Activated CD4-positive, alpha-beta T cell treated with anti-CD3 and anti-CD28 coated beads, Interleukin-2, amount 10 ng/mL, durations not matched to agents 7 days and 5 days (primary cell): ENCODE measurements at places on chromosomes 5 and 9.
A peak's percentile ranks its signal among the peaks of the same experiment; 100 is the strongest.

DNA sequence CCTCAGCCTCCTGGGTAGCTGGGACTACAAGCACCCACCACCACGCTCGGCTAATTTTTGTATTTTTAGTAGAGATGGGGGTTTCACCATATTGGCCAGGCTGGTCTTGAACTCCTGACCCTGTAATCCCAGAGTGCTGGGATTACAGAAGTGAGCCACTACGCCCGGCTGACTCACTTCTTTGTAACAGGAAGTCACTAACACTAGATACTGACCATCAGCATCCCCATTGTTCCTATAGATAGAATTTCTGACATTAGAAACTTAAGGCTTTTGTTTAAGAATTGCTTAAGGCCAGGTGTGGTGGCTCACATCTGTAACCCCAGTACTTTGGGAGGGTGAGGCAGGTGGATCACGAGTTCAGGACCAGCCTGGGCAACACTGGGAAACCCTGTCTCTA lies 42.2 kb downstream of the LEAP2 start:
- DNase-seq: no peak

DNA sequence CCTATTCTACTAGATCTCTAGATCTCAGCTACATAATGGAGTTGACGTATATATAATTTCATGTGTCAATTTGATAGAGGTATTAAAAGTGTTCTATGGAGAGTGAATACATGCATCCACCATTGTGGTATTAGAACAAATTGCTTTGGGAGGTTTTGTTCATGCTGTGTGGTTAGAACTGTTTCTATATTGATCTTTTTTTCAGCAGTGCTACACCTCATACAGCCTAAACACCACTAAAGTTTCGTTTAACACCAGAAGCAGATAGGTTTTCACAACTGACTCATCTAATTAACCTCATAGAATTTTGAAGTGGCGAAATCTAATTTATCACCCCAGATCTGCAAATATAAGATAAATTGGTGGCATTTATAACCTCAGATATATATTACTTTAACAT lies 269.4 kb upstream of the SEMA6A start:
- DNase-seq: no peak

- DNase-seq: no peak
Measured at GRCh38 chr9:5041390-5042115, 56.5 kb downstream of the JAK2 start.

- DNase-seq: no peak
Measured at GRCh38 chr5:2163940-2164490, 281.3 kb upstream of the IRX4 start.

- DNase-seq: no peak
Measured at GRCh38 chr5:95284572-95285408, at the start of gene MCTP1. Gene MCTP1 (minus strand): TSS chr5:95285094.

DNA sequence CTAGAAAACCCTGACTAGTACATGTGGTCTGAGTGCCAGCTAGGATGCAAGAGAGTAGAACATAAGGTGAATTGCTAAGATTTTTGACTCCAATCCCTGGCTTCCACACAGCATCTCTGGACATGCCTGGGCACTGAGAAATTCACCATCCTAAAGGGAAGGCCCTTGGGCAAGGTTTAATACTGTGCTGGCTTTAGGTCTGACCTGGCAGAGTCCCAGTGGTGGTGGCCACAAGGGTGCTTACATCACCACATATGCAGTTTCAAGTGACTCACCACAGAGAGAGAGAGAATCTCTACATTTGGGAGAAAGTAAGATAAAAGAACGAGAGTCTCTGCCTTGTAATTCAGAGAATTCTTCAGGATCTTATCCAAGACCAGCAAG lies 661.6 kb upstream of the C9orf72 start:
- DNase-seq: no peak

GRCh38 chr5:119801570-119801969 lies 172.2 kb downstream of the FAM170A start:
- no peak for DNase-seq

GRCh38 chr5:167999182-167999581 lies 292.3 kb upstream of the WWC1 start:
- no peak for DNase-seq

GRCh38 chr9:108259917-108260675 lies 595.7 kb downstream of the ACTL7B start:
- no peak for DNase-seq

DNA sequence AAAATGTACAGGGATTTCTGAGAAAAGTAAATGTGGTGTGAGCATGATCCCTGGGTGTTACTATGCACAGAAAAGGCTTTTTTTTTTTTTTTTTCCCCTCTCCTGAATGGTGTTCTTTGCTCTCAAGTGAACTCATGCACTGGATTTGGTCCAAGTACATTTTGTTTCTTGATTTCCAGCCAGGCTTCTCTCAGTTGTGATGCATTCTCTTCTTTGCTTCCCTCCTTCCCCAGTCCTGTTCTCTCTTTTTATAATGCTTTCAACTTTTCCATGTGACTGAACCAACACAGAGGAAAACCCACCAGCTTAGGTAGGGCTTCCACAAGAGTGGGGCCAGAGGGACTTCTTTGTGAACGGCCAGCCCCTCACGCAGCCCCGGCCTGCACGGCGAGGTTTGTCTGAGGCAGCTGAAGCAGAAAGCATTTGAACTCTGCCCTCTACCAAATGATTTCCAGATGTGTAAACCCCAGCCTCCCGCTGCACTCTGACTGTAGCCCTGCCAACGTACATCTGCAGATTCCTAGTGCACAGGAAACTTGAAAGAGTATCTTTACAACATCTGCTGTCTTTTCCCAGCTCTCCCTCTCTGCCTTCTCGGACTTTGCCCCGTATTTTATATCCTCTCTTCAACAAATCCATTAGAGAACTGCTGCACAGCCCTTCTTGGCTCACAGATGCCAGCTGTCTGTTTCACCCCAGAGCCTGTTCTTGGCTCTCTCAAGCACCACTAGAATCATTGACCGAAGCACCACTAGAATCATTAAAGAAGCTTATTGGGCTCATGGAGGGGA lies 71.8 kb upstream of the CD180 start:
- DNase-seq: no peak

GRCh38 chr5:29370248-29370647 lies 1823.2 kb upstream of the CDH6 start:
- no peak for DNase-seq

GRCh38 chr9:134065612-134066419 lies 2.0 kb downstream of the BRD3 start:
- peak; percentile 82 for DNase-seq

GRCh38 chr5:116572350-116573278 lies 2.0 kb downstream of the SEMA6A start:
- no peak for DNase-seq

- DNase-seq: no peak
Measured at GRCh38 chr5:58044166-58044565, 415.7 kb downstream of the PLK2 start.

DNA sequence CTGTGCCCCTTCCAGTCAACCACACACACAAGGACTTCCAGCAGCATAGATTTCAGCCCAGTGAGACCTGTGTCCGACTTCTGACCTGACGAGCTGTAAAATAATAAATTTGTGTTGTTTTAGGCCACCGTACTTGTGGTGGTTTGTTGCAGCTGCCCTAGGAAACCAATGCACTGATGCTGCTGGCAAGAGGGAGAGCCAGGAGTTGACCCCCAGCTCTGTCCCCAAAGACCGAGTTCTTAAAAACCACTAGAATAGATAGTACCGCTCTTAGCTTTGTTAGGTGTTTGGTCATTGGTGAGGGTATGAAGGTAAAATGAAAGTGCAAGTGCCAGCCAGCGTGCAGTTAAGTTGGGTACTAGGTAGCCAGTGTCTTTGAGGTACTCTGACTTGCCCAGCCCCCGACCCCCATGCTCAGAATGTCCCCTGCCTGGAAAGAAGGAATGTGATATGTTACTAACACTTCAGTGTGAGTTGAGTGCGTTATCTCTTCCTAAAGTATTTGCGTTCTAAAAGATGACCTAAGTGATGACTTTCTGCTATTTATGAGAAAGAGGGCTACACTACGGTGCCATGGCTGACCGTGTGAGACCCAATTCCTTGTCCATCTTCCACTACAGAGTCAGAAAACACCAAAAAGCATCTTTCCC lies 185.6 kb downstream of the AOPEP start:
- DNase-seq: no peak

- DNase-seq: peak; percentile 18
Measured at GRCh38 chr9:111599092-111599954, at the start of gene PTGR1. Gene PTGR1 (minus strand): TSS chr9:111599647. CDS start chr9:111597422, 2,225 bp downstream.

DNA sequence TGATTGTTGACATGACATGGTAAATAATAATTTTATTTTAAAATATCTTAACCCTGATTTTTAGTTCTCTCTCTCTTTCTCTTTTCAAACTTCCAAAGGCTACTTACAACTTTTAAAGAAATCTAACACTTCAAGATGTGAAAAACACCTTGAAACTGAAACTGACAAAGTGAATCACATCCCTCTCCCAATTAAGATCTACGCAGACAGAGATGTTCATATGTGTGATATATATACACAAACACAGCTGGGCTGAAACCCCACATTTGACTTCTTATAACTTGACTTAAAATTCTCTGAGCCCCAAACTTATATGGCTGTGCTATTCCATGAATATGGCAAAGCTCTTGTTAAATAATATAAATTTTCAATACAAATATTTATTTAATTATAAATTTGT lies 261.2 kb upstream of the PTPRD start:
- no peak for DNase-seq

DNA sequence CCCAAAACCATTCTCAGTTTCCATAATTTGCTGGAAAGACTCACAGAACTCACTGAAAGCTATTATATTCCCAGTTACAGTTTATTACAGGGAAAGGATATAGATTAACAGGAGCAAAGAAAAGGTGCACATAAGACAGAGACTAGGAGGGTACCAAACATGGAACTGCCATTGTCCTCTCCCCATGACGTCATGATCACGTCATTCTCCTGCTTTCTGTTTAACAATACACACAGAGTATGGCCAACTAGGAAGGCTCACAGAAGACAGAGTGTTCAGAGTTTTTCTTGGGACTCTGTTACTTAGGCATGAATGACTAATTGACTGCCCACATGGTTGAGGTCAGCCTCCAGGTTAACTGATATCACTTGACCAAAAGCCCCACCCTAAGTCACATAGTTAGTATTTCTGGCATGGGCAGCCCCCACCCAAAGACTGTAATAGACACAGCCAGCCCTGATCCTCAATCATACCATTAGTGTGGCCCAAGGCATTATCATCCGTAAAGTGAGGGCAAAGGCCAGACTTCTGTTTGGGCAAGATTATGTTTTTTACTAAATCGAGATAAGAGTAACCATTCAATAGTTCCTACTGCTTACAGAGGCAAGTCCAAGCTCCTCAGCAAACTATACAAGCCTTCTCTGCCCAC lies 353.5 kb upstream of the POU5F2 start:
- no peak for DNase-seq

- DNase-seq: no peak
Measured at GRCh38 chr5:35067985-35068384, 20.2 kb upstream of the AGXT2 start.

- no peak for DNase-seq
Measured at GRCh38 chr5:62902126-62902525, 323.5 kb downstream of the LRRC70 start.

DNA sequence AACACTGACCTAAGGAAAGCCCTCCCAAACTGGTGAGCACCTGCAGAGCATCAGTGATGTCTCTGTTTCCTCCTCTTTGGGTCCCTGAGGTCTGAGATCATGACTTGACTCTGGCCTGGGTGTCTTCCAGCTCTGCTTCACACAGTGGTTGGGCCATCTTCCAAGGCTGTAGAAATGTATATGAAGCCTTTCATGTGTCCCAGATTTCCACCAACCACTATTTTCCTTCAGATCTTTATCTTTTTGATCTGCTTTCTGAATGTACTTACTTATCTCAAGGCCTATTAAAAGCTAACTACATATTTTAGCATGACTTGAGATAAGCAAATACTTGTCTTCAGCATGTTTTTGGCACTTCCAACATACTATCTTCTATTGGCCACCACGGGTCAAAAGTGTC lies 47.1 kb downstream of the PRELID2 start:
- no peak for DNase-seq

GRCh38 chr9:31873722-31874121 lies 510.7 kb upstream of the ACO1 start:
- no peak for DNase-seq

GRCh38 chr9:28301281-28301680 lies 728.0 kb upstream of the C9orf72 start:
- DNase-seq: no peak

- no peak for DNase-seq
Measured at GRCh38 chr9:127580366-127580765, 31.7 kb upstream of the STXBP1 start.

- DNase-seq: no peak
Measured at GRCh38 chr5:10528056-10528816, 35.6 kb upstream of the ANKRD33B start.

DNA sequence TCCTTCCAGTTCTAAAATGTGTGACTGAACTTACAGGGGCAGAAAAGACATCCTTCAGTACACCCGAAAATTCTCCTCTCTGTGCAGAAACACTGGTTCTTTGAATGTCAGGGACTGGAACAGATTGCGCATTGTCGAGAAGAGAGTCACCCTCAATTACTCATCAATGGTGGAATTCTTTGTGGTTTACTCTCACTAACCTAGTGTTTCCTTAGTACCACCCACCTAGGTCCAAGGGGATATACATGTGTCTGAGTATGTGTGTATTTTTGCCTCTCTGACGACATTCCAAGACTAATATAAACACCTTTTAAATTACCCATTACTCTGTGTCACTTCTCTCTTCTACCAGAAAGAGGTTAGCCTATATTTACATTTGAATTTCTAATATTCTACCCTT lies 660.8 kb downstream of the TLE1 start:
- no peak for DNase-seq

DNA sequence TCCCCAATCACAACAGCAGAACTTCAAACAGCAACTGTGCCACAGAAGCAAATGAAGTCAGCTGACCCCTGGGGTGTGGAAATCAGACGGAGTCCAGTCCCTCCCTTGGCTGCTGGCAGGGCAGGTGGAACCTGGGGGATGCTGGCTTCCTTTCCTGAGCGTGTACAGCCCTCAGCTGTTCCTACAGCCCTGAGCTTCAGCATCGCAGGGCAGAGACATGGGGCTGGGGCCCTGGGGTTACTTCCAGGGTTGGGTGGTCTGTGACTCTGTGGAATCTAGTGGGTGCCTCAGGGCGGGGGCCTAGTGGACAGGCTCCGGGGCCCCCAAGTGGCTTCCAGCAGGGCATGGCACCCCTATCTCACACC lies 7.3 kb upstream of the RXRA start:
- DNase-seq: no peak

DNA sequence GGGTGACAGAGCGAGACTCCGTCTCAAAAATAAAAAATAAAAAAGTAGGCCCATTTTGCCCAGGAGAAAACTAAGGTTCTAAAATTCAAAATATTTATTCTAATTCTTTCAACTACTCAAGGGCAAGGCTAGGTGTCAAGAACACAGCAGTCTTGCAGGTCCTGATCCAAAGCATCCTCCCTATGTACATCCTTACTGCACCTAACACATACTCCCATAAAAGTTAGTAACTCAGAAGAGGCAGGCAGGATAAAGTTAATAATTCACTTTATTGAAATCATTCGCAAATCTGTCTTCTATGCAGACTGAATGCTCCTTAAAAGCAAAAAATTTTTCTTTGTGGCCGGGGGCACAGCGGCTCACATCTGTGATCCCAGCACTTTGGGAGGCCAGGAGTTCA lies 11.1 kb downstream of the GOLPH3 start:
- DNase-seq: no peak
